Psoas muscle (tissue), 8 donors: ENCODE measurements at places on chromosomes 2 and 18. TPM values are rescaled to one million over a fixed set of nuclear protein-coding genes. Genes with fewer than 3 reads are reported as not detected.

Gene EMX1
- not detected for total RNA-seq

Gene UGT1A10
- total RNA-seq, result not detected

Gene ITGA6
- total RNA-seq, result 42.6 TPM

Gene SLC14A1
- 1.5 TPM for total RNA-seq

Gene HRH4
- not detected for total RNA-seq

Gene GPBAR1
- total RNA-seq, result 0.74 TPM

Gene DIS3L2
- 16.0 TPM for total RNA-seq

Gene ABCG8
- not detected for total RNA-seq

Gene AAMP
- 65.0 TPM for total RNA-seq

Gene CCDC148
- total RNA-seq, result not detected

Gene L3MBTL4
- total RNA-seq, result 0.20 TPM

Gene HOXD13
- not detected for total RNA-seq

Gene CCDC141
- total RNA-seq, result 8.8 TPM

Gene SLC30A3
- total RNA-seq, result 0.92 TPM
